ENCODE measurements at places on chromosomes 2 and 18.

GRCh38 chr18:63783394-63783793, 8.2 kb downstream of the SERPINB7 start:
- DNase-seq, result no peak

- no peak for DNase-seq
Observed at GRCh38 chr2:203586206-203586605, 51.1 kb upstream of the RAPH1 start.

DNA sequence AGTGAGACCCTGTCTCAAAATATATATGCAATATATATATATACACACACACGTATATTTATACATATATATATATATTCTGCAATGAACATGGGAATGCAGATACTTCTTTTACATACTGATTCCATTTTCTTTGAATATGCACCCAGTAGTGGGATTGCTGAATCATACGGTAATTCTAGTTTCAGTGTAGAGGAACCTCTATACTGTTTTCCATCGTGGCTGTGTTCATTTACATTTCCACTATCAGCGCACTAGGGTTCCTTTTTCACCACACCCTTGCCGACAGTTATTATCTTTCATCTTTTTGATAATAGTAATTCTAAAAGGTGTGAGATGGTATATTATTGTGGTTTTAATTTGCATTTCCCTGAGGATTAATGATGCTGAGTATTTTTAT, 52.3 kb upstream of the SLC39A10 start:
- no peak for DNase-seq

GRCh38 chr2:160512491-160512890, 18.9 kb upstream of the RBMS1 start:
- DNase-seq, result no peak

DNA sequence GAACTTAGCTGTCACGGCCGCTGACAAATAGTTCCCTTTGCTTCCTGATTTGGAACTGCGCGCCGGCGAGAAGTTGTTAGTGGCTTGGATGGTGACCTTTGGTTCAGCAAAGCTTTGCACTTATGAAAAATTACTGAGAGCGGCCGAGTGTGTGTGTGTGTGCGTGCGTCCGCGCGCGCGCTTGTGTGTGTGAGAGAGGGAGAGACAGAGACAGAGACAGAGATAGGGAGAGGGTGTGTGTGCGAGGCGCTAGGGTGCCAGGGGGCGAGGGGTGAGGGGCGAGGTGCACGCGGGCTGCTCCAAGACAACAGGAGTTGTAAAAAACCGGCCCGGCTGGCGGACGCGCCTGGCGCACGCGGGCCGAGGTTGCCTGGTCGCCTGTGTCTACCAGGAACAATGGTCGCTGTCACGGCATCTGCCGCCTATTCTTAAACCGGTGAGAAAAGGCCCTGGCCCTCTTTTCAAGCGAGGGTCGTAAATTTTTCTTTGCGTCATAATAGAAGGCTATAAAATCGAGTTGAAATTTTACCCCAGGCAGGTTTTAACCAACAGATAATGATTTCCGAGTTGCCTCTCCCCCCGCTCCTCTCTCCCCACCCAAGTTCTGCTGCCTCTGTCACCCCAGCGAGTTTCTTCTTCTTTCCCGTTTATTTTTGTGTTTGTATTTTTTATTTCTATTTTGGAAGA, 535 bp downstream of the HOXD3 start:
- no peak for DNase-seq
